ENCODE measurements at places on chromosomes 2 and 18. TPM values are rescaled to one million over a fixed set of nuclear protein-coding genes. Genes with fewer than 3 reads are reported as not detected.
A peak's percentile ranks its signal among the peaks of the same experiment; 100 is the strongest.

KLHL30 gene
- total RNA-seq, result not detected

ZNF519 gene
- total RNA-seq, result 6.4 TPM

ARMC9 gene
- total RNA-seq, result 51.5 TPM

CPLX4 gene
- not detected for total RNA-seq

CAPN14 gene
- not detected for total RNA-seq

STAT4 gene
- total RNA-seq, result 1.1 TPM

MRPL19 gene
- 139 TPM for total RNA-seq

IL1RN gene
- 0.86 TPM for total RNA-seq

DNA sequence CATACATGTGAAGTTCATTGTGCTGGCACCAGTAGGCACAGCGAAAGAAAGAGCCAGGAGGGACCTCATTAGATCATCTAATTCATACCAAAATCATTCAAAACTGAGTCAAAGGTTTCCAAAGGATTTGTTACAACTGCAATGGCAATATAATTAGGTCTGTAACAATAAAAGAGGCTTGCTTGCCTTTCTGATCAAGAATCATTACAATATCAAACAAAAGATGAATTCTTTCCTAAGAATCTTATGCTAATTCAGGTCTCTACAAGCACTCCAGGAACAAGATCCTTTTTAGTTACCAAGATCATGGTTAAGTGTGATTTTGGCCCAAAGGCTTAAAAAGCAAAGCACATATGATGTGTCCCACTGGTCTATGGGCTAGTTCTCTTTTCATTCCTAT is 41.9 kb upstream of the ITPRID2 start:
- no peak for DNase-seq

- no peak for DNase-seq
These were observed 28.4 kb downstream of the OTX1 start for GRCh38 chr2:63078852-63079606.

DNA sequence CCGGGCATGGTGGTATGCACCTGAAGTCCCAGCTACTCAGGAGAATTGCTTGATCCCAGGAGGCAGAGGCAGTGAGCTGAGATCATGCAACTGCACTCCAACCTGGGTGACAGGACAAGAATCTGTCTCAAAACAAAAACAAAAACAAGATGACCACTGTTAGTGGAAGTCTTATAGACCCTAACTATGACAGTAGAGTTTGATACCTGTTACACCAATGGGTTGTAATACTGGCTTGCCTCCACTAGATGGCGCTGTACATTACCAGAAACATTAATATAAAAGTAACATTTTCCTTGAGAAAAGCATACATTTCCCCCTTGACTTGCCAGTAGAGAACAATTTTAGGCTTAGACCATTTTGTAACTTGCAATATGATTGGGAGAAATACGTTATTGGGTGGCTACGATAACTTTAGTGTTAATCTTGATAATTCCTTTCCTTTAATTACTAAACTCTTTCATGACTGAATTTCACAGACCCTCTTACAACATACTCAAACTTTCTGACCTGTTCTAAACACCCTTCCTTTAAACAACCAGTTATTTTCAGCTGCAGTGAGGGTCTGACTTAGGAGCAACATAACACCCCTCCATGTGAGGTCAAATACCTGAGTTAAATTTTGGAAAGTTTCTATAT is 19.5 kb downstream of the SLC25A52 start:
- no peak for DNase-seq

GRCh38 chr18:1777843-1778242 is 793.5 kb downstream of the METTL4 start:
- no peak for DNase-seq

- DNase-seq, result no peak
These were observed 255.9 kb upstream of the ERBB4 start for GRCh38 chr2:212794471-212794870.

GRCh38 chr2:234172066-234172465 is 121.6 kb downstream of the SPP2 start:
- DNase-seq, result no peak

DNA sequence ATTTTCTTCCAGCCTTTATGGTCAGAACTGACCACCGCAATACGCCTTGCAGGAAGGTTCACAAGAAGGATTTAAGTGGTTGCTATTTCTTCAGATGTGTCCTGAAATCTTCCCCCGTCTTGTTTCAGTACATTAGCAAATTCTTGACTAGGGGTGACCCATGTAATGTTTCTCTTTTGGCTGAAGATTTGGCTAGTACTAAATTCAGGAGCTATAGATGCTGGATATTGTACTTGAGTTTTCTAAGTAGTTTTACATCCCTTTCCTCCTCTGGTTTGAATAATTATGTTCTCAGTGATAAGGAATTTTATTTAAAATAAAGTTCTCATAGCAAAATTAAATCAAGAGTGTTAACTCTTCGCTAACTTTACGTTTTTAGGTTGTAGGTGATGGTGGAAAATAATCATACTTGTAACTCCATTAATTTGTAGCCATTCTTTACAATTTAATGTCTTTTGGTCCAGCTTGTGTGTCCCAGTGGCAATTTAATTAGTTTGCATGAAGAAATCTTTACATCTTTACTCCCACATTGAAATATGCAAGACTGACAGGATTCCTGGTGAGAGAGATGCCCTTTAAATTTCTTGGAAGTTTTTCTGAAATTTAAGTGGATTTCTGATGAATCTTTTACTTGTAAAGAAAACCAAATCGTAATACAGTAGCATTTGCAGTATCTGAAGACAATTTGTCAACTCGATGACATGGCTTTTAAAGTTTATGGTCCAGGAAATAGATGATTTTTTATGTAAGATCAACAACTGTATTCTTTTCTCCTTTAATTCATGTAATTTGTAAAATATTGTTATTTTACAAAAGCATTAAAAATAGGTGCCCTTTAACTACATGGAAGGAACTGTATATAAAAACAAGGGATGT is 2.8 kb downstream of the PHLPP1 start:
- no peak for DNase-seq

GRCh38 chr2:16079637-16080036 is 139.3 kb downstream of the MYCN start:
- DNase-seq, result no peak

DNA sequence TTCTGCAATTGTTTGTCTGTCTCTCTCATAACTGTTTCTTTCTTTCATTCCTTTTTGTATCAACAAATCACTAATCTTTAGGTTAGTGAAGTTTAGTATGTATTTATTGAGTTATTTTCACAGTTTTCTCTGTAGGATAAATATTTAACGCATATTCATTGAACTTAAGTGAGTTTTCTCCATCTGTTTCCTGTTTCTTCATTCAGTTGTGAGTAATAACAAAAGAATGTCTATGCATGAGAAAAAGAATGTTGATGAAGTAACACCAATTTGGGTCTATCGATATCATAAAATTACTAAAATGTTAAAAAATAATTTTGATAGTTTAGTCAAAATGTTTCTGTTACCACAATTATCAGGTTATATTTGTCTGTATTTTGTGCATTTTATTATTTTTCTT is 948.0 kb downstream of the DSC3 start:
- no peak for DNase-seq

DNA sequence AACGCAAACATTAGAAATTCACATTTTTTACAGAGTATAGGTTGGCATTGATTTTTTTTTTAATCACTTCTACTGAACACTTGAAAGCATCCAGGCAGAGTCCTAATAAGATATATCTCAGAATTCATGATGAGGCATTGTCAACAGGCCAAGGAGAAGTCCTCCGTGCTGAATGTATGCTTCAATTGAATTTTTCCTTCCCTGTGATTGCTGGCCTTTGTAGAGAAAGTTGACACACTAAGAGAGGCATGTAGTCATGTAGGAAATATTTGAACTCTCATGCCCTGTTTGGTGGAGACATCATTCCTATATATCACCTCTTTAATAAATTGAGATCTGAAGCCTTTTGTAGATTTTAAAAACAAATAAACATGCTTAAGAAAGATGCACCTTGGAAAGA is 844.9 kb downstream of the CPS1 start:
- DNase-seq, result no peak

GRCh38 chr18:25229081-25229480 is 122.9 kb downstream of the ZNF521 start:
- peak; percentile 57 for DNase-seq

GRCh38 chr18:74796841-74797576 is 199.3 kb downstream of the ZNF407 start:
- no peak for DNase-seq

- no peak for DNase-seq
These were observed 18.4 kb downstream of the KCNK3 start for GRCh38 chr2:26710743-26711456.

GRCh38 chr2:240436683-240437550 is 1.5 kb downstream of the GPC1 start:
- peak; percentile 39 for DNase-seq

- no peak for DNase-seq
These were observed 42.7 kb upstream of the CDH19 start for GRCh38 chr18:66646609-66647008.

- no peak for DNase-seq
These were observed 48.5 kb downstream of the NAT8 start for GRCh38 chr2:73593680-73594079.

Data from MG63 (cell line).